ENCODE measurements at places on chromosomes 1 and 21.

DNA sequence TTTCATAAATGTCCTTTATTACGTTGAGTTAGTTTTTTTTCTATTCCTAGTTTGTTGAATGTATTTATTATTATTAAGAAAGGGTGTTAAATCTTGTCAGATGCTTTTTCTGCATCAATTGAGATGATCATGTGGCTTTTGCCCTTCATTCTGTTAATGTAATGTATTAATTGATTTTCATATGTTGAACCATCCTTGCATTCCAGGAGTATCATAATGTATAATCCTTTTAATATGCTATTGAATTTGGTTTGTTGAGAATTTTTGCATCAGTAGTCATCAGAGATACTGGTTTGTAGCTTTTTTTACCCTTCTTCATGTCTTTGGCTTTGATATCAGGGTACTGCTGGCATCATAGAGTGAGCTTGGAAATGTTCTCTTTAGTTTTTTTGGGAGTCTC is 100.0 kb downstream of the POFUT2 start:
- no peak for DNase-seq

GRCh38 chr1:95655321-95656020 is 421.5 kb downstream of the RWDD3 start:
- no peak for DNase-seq

GRCh38 chr1:113124366-113124765 is 51.4 kb downstream of the LRIG2 start:
- DNase-seq, result no peak

DNA sequence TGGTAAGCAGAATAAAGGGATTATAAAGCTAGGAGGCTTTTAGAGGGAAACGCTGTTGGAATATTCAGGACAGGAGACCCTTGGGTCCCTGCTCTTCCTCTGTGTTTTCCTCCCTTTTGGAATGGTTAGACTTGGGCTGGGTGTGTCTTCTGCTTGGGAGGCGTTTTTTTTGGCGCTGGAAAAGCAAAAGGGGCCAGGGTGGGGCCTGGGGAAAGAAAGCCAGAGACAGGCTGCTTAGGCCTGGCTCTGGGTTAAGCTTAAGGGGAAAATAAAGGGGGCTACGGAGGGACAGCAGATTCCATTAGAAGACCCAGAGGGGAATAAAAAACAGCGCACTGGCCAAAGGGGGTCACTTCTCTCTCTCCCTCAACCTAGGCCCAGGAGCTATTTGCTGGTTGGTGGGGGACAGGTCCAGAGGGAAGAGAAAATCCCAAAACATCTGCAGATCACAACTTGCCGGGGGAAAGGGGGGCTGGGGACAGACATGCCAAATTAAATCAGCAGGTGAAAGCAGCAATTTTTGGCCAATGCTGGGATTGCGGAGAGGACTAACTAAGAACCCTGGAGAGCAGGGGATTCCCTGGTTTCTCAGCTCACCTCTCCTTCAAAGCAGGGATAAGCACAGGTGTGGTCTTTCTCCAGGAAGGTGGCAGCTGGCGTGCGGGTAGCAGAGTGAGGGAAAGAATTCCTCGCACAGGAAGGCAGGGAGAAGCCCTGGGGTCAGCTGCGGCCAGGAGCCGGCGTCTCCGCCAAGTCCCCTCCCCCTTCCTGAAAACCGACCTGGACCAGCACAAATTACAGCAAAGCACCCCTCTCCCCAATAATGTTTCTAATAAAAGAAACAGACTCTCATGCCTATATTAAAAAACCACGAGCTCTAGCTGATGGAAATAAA is 82.2 kb upstream of the AK4 start:
- no peak for DNase-seq

DNA sequence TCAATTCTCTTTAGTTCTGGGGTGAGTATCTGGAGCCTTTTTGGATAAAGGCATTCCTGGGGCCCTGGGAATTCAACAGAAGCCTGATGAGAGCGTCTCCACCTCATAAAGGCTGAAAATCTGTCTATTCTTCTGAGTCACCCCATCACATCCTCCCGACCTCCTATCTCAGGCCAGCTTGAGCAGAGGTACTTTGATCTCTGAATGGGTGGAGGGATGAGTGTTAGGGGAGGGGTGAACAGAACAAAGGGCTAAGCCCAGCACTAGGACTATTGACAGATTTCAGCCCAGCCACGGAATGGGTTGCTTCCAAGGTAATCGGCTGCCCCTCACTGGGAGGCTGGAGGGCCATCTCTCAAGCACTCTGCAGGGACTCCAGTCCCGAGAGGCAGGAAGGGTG is 2.5 kb upstream of the MYBPH start:
- DNase-seq, result no peak

DNA sequence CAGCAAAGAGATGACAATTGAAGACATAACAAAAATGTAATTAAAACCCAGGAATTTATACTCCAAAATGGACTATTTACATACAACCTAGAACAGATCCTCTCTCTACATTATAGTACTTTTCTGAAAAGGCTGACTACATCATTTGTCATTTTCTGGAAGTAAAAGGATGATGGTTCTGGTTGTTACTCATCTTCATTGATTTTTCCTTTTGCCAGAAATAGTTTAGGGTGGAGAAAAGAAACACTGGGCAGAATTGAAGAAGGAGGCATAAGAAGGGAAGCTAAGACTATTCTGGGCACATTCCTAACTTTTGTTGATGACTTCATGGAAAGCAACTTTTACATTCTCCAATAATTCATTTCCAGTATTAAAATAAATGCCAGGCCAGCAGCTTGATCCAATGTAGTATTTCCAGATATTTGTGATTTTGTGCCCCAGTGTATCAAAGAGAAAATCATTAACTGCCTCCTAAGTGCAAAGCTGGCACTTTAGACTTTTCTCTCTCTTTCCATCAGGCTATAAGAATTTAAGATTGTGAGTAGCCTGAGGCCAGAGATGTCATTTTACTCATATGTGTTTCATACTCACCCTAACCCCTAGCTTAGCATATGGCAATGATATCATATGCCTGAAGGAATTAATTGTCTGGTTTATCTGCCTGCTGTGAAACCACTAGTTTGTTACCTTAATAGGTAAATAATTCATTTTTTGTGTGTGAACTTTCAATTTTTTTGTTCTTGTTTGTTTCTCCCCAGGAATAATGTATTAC is 369.5 kb upstream of the LYPLAL1 start:
- DNase-seq, result no peak

DNA sequence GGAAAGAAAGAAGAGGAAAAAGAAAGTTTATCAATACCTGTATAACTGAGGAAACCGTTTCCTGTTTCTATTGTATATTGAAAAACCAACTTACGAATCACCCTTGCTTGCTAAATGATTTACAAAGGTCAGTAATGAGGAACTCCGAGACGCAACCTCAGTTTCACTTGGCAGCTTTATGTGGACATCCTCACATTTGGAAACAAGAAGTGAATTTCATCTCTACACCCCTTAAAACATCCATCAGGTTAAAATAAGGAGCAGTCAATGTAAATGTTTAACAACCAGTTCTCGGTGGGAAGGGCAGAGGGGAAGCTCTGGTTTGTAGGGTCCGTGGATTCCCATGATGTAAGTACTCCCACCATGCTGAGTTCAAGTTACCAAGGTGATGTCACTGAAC is 481.7 kb upstream of the RUNX1 start:
- no peak for DNase-seq

DNA sequence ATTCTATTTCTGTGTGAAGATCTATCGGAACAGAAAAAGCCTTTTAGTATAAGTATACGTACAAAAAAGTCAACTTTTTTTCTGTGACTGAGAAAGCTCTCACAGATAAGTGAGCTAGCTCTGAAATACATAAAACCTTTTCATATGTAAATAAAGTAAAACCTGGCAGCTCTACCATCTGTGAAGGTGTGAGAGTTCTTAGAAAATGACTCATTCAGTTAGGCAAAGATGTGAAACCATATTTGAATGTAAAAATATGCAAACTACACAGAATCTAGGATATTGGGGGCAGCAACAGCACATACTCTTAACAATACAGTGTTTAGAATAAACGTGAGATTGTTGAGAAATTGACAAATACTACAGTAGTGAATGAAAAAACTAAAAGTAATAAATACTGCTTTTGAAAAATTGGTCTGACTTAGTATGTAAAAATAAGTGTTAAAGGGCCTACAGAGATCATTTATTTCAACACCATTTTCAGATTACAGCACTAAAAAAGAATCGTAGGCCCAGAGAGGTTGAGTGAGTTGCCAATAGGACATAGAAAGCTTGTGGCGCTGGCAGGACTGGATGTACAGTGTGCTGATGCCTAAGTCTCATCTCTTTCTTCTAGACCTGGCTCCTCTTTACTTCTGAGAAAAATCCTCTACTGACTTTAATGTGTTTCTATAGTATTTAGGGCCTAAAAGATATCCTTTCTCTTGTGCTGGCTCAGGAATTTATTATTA is 19.8 kb downstream of the ATP6V1G3 start:
- DNase-seq, result no peak

- DNase-seq, result no peak
Observed at GRCh38 chr1:108051631-108052377, 86.8 kb upstream of the VAV3 start.

DNA sequence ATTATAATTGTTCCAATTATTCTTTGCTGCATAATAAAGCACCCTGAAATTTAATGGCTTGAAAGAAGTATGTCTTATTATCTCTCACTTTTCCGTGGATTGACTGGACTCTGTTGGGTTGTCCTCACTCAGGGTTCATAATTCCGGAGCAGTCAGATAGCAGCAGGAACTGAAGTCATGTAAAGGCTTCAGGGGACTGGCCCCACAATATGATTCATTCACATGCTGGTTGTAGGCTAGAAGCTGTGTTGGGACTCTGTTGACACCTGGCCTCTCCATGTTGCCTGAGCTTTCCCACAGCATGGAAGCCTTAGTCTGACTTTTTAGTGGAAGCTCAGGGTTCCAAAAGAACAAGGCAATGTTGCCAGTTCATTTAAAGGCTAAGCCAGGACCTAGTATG is 367.1 kb upstream of the ADGRL2 start:
- no peak for DNase-seq

- DNase-seq, result no peak
Observed at GRCh38 chr21:23223882-23224281, 2225.7 kb downstream of the NCAM2 start.

GRCh38 chr1:196059210-196059609 is 549.0 kb downstream of the KCNT2 start:
- DNase-seq, result no peak

DNA sequence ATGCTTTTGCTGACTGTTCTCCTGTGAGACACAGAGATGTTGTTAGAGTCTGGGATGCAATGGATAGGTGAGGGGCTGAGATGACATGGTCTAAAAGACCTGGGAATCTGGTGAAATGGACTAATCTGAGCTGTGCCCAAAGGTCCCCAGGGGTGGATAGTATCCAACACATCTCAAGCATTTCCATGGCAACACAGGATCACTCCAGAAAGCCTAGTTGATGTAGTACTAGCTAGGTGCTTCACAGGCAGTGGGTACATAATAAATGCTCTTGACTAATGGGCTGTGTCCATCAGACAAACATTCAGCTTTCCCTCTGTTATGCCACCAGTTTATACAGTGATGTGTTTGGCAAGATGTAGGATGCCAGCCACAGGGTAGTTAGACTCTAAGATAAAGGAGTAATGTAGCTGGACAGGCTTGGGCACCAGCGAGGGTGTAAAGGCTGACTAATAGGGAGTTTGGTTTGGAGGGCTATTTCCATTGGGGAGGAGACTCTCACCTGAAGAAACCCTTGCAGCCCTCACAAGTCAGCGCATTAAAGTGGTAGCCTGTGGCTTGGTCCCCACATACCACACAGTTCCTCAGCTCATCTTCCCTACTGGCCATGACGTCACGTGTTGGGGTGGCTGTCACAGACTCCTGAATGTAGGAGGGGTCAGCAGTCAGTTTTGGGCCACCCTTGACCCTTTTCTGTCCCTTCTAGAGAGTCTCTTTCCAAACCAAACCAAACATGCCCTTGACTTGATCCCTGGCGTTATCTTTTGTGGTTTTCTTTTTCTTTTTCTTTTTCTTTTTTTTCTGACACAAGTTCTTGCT is 1.8 kb downstream of the NR1I3 start:
- no peak for DNase-seq

GRCh38 chr1:16267690-16268180 is 30.8 kb upstream of the CPLANE2 start:
- DNase-seq, result no peak

DNA sequence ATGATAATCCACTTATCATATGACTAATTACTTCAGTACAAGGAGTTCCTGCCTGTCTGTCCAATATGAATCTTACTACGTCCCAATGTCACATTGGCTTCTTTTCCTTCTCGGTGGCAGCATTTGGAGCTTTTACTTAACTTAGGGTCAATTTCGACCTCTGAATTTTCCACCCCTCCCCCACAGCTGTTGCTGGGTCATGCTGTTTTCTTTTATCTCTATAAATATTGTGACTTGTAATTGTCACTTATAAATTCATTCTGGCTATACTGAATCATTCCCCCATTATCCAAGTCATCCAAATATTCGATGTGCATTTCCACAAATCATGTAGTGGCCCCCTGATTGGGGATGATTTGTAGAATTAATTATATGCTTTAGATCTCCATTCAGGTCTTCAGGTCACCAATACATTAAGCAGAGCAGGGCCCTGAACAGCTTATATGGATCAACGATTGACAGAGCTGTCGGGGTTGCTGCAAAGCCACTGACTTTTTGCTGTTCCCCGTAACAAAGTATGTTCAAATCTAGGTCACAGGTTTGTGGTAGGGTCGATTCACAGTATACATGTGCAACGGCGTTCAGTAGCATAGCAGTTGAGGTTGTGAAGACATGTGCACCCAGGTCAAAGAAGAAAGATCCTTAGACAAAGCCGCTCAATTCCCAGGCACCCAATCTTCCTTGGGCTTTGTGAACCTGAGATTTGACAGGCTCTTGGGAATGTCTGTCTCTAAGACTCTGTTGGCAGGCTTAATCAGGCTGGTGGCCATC is 18.3 kb upstream of the RNU1-4 start:
- DNase-seq, result no peak

- DNase-seq, result no peak
Observed at GRCh38 chr1:23502951-23503350, 19.0 kb upstream of the ASAP3 start.

DNA sequence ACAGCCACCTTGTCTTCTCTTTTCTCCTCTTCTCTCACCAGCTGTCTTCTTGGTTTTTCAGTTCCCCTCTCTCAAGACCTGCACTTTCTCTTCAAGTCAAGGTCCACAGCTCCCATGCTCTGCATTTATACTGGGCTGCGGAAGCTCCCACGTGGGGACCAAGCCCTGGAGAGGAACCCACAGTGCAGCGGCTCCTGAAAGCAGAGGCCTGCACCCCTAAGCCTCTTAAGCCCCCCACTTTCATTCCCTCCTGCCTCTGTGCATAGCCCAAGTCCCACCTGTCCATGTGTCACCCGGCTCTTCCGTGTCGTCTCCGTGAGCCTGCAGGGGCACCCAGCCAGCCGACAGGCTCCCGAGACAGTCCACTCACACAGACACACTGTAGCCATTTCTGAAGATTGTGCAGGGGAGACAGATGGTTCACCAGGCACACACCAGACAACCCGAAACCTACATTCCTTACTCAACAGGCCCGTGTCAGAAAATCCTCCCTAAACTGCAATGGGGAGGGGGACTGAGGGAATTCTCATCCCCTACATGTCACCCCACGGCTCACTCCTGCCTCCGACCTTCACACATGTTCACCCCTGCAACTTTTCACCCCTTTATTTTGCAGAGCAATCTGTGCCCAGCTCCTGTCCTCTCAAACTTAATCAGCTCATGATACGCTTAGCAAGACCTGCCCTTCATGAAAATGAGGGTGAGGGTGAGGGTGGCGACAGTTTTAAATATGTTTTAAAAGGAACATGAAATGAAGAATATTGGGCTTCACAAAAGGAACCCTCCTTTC is 6.3 kb downstream of the MX2 start:
- no peak for DNase-seq

GRCh38 chr1:101898137-101898536 is 98.6 kb downstream of the OLFM3 start:
- DNase-seq, result no peak
